ENCODE measurements at places on chromosomes 2 and 18. TPM values are rescaled to one million over a fixed set of nuclear protein-coding genes. Genes with fewer than 3 reads are reported as not detected.
A peak's percentile ranks its signal among the peaks of the same experiment; 100 is the strongest.

DNA sequence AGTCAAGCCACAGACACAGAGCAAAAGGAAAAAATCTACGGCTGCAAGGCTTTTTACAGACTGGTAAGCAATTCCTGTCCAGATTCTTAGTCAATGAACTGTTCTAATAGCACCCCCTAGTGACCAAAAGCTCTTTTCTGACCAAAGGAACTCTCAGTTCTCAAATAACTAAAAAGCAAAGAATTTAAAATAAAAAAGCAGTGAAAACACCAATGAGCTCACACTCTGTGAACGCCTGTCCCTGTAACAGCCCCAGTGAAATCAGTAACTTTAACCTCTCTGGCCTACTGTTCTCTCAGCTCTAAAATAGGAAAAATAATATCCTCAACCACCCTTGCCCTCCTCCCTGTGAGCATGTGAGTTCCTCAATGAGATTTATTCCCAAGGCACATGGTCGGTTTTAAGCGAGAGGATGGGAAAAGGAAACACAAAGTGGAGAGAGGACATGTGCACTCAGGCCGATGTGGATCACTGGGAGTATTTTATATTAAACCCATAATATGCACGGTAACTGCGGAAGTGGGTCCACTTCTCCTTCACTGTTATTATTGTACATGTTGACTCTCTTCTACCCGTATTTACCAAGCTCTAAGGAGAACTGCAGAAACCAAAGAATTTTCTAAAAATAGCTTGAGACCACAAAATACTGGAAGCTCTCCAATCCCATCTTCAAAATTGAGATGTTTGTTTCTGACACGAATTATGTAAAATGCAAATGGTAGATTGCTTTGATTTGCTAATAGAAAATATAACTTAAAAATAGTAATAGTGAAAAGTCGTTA is 128.5 kb downstream of the STK39 start:
- DNase-seq: no peak

GRCh38 chr2:172513524-172513900 is 42.4 kb upstream of the PDK1 start:
- DNase-seq: no peak

DNA sequence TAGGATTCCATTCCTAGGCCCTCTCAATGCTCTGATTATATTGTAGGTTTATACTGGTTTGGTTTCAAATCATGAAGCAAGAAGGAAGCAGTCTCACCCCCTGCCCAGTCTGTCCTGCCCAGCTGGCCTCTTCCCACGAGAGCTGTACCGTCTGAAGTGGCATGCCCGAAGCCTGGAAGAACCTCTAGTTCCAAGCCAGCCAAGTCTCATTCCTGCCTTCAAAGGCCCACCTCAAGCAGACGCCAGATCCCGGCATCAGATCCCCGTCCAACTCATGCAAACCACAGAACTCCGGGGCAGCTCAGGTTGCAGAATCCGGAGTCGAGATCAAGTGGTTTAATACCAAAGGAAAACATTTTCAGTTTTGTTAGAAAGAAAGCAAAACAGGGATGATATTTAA is 234.4 kb downstream of the LPIN1 start:
- DNase-seq: peak; percentile 63

DNA sequence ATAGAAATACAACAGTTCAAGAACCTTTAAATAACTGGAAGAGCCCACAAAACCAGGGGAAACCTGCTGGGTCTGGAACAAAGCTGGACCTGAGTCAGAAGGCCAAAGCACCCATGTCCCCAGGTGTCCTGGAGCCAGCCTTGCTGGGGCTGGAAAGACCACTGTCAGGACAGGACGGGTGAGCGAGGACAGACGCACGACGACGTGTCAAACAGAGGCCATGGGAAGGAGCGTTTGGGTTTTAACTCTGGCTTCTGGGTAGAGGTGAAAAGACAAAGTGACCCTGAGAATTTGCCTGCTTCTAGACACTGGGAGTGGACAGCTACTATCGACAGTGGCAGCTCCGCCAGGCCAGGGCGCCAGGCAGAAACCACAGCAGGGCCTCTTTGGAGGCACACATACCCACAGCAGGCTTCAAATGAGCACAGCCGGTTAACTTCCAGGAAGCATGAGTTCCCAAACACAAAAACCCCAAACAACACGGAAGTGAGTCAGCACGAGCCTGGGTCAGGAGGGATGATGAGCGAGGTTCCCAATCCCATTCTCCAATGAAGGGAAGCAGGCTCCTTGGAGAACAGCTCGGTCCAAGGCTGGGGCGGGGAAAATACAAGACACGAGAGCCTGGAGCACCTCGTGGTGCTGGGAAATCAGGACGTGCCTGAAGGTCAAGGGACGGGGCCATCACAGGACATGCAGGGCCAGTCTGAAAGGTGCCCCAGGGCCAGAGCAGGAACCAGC is 208.0 kb downstream of the TWIST2 start:
- no peak for DNase-seq

DNA sequence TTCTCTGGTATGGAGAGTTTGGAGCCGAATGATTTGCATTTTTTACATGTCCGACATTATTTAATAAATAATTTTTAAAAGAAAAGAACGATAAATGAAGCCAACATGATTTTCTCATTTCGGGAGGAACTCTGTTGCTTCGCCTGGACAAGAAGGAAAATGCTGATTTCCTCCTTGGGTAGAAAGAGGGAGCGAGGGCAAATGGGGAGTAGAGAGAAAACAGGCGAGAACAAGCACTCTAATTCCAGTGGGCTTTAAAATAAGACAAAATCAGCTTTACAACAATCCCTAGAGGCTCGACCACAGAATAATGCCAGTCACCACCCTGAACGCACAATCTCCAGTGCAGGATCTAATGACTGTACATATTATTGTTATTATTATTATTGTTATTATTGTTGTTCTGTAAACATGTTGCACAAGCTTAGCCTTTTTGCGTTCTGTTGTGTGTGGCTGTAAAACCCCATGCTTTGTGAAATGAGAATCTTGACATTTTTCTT is 3.7 kb downstream of the DLX1 start:
- no peak for DNase-seq

DNA sequence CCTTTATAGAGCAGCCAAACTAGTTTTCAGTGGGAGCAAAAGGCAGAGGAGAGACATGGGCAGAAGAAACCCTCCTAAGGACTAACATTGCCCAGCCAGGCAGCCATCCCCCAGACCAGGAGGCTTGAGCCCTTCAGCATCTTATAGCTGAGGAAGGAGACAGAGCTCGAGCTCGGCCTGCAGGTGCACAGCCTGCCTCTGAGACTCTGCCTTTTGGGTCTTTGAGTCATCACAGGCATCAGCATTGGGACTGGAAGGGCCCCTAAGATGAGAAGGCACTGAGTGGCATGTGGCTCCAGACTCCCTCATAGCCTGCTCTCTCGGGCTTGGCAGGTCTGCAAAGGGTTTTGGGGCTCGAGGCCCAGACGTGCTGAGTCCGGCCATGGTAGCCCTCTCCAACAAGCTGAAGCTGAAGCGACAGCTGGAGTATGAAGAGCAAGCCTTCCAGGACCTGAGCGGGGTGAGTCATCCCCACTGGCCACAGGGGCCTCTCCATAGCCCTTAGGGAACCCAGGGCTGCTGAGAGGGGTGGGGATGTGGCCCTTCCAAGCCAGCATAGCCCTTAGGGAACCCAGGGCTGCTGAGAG is 84.1 kb downstream of the EPAS1 start:
- no peak for DNase-seq

DNA sequence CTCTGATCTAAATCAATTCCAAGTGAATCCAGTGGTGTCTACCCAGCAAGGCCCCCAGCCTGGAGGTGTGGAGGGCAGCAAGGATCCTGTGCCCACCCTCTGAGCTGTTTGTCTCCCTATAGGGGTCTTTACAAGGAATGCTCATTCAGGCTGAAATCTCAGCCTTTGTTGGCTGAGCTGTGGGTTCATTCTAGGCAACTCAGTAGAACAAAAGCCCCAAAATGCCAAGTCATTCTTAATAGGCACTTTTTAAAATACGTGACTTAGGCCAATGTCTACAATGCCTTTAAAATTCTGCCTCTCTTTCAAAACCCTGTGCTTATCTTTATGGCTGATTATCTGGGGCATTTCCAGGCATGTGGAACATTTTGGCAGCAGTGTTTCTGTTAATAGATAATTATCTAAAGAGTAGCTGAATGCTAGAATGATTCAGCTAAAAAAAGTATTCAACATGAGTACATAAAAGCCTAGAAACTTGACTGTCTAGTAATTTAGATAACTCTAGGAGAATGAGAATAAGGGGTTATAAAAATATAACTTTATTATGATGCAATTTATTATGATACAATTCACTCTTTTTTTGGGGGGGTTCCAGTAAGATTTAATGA is 7.4 kb downstream of the UGT1A6 start:
- no peak for DNase-seq

- DNase-seq: no peak
Observed at GRCh38 chr2:199933466-199933865, 21.8 kb downstream of the TYW5 start.

DNA sequence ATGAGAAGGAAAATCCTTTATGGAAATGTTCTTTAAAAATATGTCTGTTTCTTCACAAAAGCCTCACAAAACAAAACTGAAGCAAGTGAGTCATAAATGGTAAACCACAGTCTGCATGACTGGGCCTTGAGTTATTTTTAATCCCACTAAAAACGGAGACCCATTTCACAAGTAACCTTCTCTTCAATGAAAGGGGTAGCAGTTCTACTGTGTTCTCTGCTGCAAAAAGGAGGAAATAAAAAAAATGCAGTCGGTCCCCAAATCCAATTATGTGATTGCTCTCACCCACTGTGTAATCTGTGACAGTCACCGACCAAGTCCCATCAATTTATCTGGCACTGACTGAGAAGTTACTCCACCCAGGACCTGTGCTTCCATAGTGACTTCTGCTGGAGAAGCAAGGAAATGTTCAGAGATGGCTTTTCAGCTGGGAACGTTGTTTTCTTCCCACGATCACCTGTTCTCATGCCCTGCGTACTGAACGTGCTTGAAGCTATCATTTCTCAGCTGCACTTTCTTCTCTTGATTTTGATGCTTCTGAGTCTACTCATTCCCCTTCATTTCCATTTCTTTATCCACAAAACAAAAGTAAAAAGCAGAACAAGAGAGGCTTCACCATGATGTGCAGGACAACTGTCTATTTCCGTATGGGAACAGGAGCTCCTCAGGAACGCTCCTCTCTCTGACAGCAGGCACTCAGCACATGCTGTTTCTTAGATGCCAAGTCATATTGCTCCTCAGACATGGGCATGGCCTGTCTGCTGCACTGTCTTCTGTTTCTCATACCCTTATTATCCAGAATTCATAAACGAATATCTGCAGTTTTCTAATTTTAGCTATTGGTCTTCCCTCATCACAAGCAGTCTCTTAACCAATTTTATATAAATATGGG is 80.0 kb upstream of the TMEM200C start:
- DNase-seq: no peak

- DNase-seq: no peak
Observed at GRCh38 chr18:3773303-3773702, 323.3 kb downstream of the TGIF1 start.

- no peak for DNase-seq
Observed at GRCh38 chr2:202636213-202636513, 1.4 kb downstream of the FAM117B start.

- no peak for DNase-seq
Observed at GRCh38 chr2:204638471-204639194, 93.4 kb downstream of the PARD3B start.

GRCh38 chr18:54852780-54853675 is 24.8 kb downstream of the RAB27B start:
- DNase-seq: no peak

Gene FOXI3
- not detected for total RNA-seq

Gene FRZB
- 12.0 TPM for total RNA-seq

Gene DHX57
- total RNA-seq: 8.8 TPM

Gene C18orf54
- total RNA-seq: 2.3 TPM

Gene RGPD4
- not detected for total RNA-seq

Gene ALPP
- total RNA-seq: not detected

Gene PKDCC
- 95.4 TPM for total RNA-seq

Gene SPATA3
- not detected for total RNA-seq
